HCT116 (cell line): ENCODE measurements at places on chromosomes 12 and 14.

GRCh38 chr12:52537101-52537500 lies 15.8 kb downstream of the KRT71 start:
- no peak for DNase-seq

DNA sequence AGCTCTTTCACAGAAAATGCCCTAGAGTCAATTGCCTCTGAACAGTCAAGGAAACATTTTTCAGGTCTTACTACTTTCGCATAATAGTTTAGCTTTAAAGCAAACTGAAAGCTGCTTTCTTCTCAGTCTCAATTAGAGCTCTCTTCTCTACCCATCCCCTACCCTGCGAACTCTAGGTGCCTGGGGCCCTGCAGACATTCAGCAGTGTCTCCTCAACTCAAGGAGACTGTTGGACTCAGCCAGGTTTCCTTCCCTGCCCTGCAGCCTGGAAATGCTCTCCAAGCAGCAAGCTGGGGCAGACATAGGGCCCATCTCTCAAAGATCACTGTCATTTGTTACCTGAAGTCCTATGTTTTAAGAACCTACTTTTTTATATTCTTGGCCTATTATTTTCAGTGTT lies 312.5 kb upstream of the PRICKLE1 start:
- DNase-seq: no peak

GRCh38 chr12:39402922-39403321 lies 40.0 kb downstream of the KIF21A start:
- DNase-seq: no peak

DNA sequence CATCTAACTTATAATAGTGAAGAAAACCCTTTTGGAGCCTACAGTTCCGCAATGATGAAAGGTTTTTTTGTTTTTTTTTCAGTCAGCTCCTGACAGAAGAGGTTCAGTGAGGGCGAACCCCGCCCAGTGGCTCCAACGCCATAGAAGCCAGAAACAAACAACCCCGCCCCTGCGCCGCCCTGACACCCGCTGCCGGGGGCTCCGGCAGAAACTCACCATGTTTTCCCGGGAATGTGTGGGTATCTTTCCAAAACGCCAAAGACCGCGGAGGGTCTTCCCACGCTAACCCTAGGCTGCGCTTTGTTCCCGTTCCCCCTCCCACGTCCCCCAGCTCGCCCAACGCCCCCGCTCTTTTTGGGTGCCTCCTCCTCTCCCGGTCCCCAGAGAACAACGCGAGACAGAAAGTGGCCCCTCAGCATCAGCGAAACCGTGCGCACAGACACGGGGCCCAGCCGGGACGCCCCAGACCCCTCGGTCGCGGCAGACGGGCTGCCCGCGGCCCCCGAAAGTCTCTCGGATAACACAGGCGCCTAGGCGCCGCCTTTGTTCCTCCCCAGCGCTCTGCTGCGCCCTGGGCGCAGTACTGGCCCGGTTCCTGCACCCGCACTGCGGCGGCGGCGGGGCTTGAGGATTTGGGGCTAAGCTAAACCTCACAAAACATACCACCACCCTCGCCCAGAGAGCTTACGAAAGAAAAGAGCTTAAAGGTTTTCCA lies 522 bp downstream of the TUBA1A start:
- peak; percentile 56 for DNase-seq

GRCh38 chr14:72651714-72652113 lies 242.2 kb downstream of the DPF3 start:
- DNase-seq: no peak

DNA sequence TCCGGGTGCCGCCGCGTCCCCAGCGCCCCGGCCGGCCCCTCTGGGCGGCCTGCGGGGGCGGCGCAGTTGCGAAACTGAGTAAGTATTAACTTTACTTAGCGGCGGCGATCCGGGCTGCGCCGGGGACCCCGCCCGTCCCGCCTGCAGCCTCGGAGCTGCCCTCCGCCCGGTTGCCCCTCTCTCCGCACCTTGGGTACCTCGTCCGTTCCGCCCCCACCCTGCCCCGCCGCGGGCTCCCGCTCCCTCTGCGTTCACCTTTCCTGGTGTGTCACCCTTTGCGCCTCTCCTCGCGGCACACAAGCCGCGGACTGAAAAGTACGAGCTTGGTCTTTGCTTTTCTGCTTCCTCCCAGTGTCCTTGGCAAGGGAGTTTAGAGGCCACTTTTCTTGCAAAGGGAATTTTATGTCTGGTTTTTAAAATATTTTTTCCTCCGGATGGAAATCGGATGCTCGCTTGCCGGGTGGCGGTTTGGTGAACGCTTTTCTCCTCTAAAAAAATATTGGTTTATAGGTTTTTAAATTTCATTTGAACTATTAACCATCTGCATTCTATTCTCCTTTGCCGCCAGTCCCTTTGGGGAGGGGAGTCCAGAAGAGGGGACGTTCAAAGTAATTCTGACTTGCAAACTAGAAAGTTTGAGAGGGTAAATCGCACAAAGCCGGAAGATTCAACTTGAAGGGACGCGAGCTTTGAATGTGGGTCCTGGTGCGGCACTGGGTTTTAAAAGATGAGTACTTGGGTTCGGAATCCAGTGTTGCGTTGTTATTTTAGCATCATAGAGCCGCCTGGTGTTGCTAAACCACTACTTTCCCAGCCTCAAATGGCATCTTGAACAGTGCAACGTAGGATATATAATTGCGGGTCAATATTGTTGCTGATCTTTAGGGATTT lies 834 bp downstream of the RASSF8 start:
- DNase-seq: no peak

GRCh38 chr14:96390965-96391292 lies 999 bp upstream of the AK7 start:
- DNase-seq: no peak

DNA sequence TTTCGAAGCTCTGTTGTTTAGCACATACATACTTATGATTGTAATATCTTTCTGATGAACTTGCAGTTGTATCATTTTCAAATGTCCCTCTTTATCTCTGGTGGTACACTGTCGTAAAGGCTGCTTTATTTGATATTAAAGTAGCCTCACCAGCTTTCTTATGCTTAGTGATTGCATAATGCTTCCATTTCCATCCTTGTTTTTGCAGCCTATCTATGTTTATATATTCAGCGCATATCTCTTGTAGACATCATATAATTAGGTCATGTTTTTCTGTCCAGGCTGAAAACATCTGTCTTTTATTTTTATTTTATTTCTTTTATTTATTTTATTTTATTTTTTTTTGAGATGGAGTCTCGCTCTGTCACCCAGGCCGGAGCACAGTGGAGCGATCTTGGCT lies 34.6 kb downstream of the ACAD10 start:
- DNase-seq: no peak

GRCh38 chr12:108729612-108730364 lies 1.5 kb downstream of the CORO1C start:
- no peak for DNase-seq

- DNase-seq: no peak
Observed at GRCh38 chr14:45065956-45066355, 18.0 kb upstream of the PRPF39 start.

GRCh38 chr14:100132161-100132902 lies 27.1 kb downstream of the DEGS2 start:
- DNase-seq: no peak

GRCh38 chr14:106067935-106068334 lies 541.6 kb downstream of the TMEM121 start:
- no peak for DNase-seq
